ENCODE measurements at places on chromosomes 16 and 17. TPM values are rescaled to one million over a fixed set of nuclear protein-coding genes. Genes with fewer than 3 reads are reported as not detected.
A peak's percentile ranks its signal among the peaks of the same experiment; 100 is the strongest.

The FBXL20 gene
- 8.0 TPM for total RNA-seq

The ZNF624 gene
- 0.62 TPM for total RNA-seq

DNA sequence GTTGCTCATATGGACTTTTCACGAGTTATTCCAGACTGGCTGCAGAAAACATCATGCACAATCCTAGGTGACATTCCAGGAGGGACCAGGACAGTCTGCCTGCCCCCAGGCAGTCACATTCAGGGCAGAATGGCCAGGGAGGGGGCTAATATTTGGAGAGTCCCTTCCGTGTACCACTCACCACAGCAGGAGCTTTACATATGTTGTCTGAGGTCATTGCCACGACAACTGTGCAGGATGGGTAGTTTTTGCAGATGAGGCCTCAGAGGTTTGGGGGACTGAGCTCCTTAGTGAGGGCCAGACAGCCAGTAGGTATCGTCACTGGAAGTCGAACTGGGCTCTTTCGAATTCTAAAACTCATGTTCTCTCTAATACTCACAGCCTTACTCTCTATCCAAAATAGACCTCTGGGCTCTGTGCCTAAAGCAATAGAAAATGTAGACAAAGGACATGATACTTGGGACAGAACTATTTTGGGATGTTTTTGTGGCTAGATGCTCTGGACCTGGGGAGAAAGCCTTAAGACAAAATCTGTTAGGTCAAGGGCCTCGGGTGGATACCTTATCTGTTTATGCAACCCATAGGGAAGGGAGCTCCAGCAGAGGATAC, 338.5 kb downstream of the MAF start:
- no peak for DNase-seq

- no peak for DNase-seq
Observed at GRCh38 chr16:80710918-80711317, 93.5 kb downstream of the CDYL2 start.

GRCh38 chr16:68040506-68041288, 17.6 kb downstream of the DUS2 start:
- DNase-seq, result peak; percentile 80

DNA sequence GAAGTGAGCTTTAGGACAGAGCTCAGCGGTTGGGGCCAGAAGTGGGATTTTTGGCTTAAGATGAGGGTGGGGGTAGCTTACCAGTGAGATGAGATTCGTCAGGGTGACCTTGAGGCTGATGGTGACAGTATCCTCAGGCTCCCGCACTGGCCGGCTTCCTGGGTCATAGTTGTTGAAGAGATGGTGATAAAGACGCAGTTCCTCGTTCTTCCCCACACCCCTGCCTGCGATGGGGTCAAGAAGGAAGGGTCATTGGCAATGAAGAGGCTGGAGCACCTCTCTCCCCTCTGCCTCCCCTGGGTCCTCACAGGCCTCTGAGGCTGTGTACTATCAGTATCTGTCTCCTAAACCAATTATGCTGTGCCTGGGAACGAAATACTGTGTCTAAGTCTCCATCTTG, 358 bp downstream of the CHRNE start:
- DNase-seq, result peak; percentile 30
